ENCODE measurements at places on chromosomes 5 and 9. TPM values are rescaled to one million over a fixed set of nuclear protein-coding genes. Genes with fewer than 3 reads are reported as not detected.
A peak's percentile ranks its signal among the peaks of the same experiment; 100 is the strongest.

- DNase-seq: no peak
- H3K27ac ChIP-seq: no peak overlapping the region
- no peaks in the 10 kb centered on the region for H3K27me3 ChIP-seq
- peaks cover 26% of the 10 kb centered on the region for H3K36me3 ChIP-seq
- no peak overlapping the region for H3K4me3 ChIP-seq
Observed at GRCh38 chr5:141567513-141568117, 51.2 kb downstream of the DIAPH1 start.

Gene FAM221B
- polyA plus RNA-seq: not detected

GRCh38 chr9:83454076-83454475 lies 84.1 kb downstream of the FRMD3 start:
- H3K4me3 ChIP-seq: no peak overlapping the region
- no peaks in the 10 kb centered on the region for H3K4me1 ChIP-seq
- no peak overlapping the region for H3K27ac ChIP-seq
- no peak for DNase-seq
- H3K36me3 ChIP-seq: no peaks in the 10 kb centered on the region
- H3K27me3 ChIP-seq: no peaks in the 10 kb centered on the region

DNA sequence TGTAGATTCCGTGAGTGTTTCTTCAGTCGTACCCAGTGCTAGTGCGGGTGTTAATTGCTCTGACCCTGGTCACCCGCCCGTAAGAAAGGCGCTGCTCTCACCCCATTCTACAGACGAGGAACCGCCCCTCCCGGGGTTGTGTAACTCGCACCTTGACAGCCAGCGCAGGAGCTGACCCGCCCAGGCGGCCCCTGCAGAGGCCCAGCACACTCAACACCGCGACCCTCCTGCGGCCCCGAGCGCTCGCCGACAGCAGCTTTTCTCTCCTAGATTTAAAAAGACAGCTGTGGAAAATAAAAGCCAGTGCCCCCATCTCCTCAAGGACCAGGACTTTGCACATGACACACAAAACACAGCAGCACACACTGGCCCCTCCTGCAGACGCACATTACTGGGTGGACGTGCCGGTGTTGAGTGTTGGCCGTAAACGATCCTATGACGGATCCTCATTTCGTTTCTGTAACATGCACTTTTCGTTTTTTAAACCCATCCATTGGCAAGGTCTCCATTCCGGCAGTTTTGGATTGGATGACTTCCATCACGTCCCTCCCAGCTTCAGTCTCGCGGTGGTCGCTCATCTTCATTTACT lies 22.9 kb downstream of the OR2V2 start:
- peak overlapping the region; percentile 37 for H3K4me3 ChIP-seq
- H3K4me1 ChIP-seq: peaks cover 8% of the 10 kb centered on the region
- no peaks in the 10 kb centered on the region for H3K36me3 ChIP-seq
- no peak overlapping the region for H3K27ac ChIP-seq
- no peak for DNase-seq
- H3K27me3 ChIP-seq: no peaks in the 10 kb centered on the region

DNA sequence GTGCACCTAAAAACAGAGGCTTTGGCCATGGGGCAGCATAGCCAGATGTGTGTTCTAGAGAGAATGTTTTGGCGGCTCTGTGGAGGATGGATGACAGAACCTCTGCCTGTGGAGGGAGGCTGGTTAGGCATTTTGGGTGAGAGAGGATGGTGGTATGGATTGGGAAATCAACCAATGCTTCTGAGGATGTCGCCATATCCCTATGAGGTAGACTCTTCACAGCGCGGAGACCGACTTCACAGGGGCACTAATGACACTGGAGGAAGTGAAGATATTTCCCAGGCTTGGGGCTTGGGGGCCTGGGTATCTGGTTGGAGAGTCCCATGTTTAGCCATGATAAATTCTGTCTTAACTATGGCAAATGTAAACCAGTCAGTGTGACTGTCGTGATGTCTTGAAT lies 140.6 kb upstream of the KLF4 start:
- no peak for DNase-seq
- no peaks in the 10 kb centered on the region for H3K36me3 ChIP-seq
- H3K27me3 ChIP-seq: no peaks in the 10 kb centered on the region

Gene NR2F1
- not detected for polyA plus RNA-seq

DNA sequence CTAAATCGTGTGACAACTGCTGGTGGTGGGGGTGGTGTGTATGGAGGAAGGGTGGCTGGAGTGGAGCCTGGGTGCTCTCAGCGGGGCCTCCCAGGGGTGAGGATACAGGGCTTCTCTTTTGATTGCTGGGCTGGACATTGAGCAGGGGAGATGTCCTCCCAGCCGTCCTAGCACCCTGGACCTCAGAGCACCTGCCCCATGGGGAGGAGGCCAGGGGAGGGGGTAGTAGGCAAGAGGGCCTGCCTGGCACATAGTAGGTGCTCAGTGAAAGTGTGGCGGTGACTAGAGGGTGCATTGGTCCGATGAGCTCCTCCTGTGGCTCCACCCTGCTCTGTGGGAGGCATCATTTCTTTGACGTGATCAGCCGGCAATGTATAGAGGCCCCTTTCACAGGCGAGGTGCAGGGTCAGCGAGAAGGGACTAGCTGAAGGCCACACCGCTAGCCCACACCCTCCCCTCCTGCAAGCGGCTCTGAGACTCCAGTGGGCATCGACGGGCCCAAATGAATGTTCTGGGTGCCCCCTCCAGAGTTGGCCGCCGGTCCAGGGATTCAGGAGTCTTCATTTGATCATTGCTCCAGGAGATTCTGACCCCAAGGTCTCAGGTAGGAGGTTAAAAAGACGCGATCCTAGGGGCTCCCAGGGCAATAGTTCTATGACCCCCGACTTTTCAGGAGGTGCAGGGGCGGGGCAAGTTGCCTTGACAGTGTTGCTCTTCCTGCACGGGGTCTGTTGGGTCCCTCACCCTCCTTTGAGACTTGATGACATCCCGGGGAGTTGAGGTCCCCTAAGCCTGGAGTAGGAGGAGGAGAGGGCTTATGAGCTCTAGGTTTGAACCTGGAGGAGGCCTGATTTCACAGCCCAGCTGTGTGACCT lies 255.5 kb downstream of the PBX3 start:
- no peak overlapping the region for H3K27ac ChIP-seq
- H3K4me1 ChIP-seq: no peaks in the 10 kb centered on the region
- DNase-seq: no peak
- H3K27me3 ChIP-seq: peaks cover 2% of the 10 kb centered on the region

Gene TEX48
- polyA plus RNA-seq: not detected

DNA sequence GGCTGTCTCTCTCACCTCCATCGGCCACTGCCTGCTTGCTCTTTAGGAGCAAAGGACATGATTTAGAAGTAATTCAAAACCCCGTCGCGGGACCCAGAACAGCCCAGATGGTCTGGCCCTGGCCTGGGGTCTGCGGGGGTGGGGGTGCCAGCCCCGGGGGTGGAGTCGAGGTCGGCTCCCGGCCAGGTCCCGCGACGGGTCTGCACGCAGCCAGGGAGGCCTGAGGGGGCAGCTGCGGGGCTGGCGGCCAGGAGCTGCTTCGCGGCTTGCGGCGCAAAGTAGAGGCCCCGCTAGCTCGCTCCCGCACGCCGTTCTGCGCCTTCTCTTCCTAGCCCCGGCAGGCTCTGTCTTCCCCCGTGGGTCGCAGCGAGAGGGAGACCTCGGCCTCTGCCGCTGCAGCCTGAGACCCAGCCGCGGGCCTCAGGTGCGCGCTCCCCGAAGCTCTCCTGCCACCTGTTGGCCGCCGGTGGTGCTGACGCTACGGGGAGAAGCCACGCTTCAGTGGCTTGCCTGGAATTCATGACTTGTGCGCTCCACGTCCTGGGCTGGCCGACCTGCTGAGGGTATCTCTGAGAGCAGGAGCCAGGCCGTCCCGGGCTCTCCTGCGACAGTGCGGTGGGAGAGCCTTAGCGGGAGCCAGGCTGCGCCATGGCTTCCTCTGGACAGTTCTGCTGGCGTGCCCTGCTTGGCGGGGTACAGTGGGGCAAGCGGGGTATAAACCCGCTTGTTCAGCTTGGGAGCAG lies 157.2 kb upstream of the PITX1 start:
- H3K27me3 ChIP-seq: peaks cover 24% of the 10 kb centered on the region
- H3K4me3 ChIP-seq: no peak overlapping the region
- no peaks in the 10 kb centered on the region for H3K4me1 ChIP-seq
- no peaks in the 10 kb centered on the region for H3K36me3 ChIP-seq
- DNase-seq: no peak

GRCh38 chr5:29175774-29176173 lies 2017.7 kb upstream of the CDH6 start:
- no peak for DNase-seq
- no peaks in the 10 kb centered on the region for H3K27me3 ChIP-seq
- H3K27ac ChIP-seq: no peak overlapping the region
- H3K4me1 ChIP-seq: no peaks in the 10 kb centered on the region
- H3K36me3 ChIP-seq: no peaks in the 10 kb centered on the region
- no peak overlapping the region for H3K4me3 ChIP-seq

Gene MOB3B
- polyA plus RNA-seq: 32.6 TPM

DNA sequence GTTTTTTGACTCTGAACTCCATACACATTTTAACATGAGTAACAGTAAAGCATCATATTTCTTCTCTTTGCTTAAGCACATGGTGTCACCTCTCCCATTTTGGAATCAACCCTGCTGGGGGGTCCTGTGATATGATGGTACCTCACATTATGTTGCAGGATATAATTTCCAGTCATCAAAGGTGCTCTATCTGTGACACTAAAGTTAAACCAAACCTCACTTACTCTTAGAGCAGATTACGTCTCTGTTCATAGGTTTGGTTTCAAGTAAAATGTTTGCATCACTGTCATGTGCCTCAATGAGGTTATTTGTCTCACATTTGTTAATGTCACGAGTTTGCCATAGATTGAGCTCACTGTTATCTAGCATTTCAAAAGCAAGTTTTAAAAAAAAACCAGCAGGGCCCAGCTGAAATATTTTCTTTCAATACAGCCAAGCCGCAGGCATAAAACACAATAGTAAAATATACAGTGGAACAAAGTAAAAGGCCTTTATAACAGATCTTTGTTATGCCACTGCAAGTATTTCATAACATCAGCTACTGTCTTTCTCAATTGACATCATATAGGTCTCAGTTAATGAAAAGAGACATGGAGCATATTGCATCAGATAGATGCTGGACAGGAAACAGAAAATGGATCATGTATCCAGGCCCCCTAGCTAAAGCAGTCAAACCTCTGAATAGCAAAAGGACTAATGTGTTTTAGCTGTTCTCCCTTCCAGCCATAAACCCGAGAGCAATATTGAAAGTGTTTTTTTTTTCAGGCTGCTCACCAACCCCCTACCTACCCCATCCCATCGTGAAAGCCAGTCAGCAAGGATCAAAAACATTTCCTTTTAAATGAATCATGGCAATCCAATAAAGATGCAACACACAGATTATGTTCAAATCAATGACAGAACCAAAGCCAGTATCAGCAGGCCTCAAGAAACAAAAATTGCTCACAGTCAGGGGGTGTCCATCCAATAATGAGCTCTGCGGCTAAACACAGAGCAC lies 182.1 kb upstream of the ITGA1 start:
- H3K4me1 ChIP-seq: no peaks in the 10 kb centered on the region
- H3K27ac ChIP-seq: no peak overlapping the region
- H3K27me3 ChIP-seq: no peaks in the 10 kb centered on the region

GRCh38 chr9:86470326-86470725 lies 116.1 kb upstream of the TUT7 start:
- H3K4me3 ChIP-seq: no peak overlapping the region
- no peaks in the 10 kb centered on the region for H3K36me3 ChIP-seq
- H3K27ac ChIP-seq: no peak overlapping the region

Gene BAAT
- 0.08 TPM for polyA plus RNA-seq

DNA sequence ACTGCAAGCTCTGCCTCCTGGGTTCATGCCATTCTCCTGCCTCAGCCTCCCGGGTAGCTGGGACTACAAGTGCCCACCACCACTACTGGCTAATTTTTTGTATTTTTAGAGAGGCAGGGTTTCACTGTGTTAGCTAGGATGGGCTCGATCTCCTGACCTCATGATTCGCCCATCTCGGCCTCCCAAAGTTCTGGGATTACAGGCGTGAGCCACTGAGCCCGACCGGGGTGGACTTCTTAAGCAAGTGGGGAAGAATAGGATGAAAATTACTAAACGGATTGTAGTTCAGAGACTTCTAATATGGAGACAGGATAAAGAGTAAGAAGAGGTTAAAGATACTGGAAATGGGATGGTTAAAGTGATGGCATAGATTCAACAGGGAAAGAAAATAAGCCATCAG lies 132.3 kb upstream of the IRX2 start:
- H3K4me1 ChIP-seq: no peaks in the 10 kb centered on the region
- no peak overlapping the region for H3K27ac ChIP-seq
- H3K4me3 ChIP-seq: no peak overlapping the region
- no peaks in the 10 kb centered on the region for H3K36me3 ChIP-seq
- H3K27me3 ChIP-seq: no peaks in the 10 kb centered on the region

GRCh38 chr5:150645070-150645700 lies 4.7 kb downstream of the SYNPO start:
- no peak overlapping the region for H3K4me3 ChIP-seq
- H3K27ac ChIP-seq: no peak overlapping the region
- peaks cover 48% of the 10 kb centered on the region for H3K4me1 ChIP-seq
- DNase-seq: no peak
- H3K36me3 ChIP-seq: peaks cover 2% of the 10 kb centered on the region
- H3K27me3 ChIP-seq: no peaks in the 10 kb centered on the region

- DNase-seq: no peak
- H3K4me1 ChIP-seq: no peaks in the 10 kb centered on the region
- H3K4me3 ChIP-seq: no peak overlapping the region
- H3K27me3 ChIP-seq: no peaks in the 10 kb centered on the region
Observed at GRCh38 chr5:35900972-35901695, 37.3 kb downstream of the CAPSL start.

Gene KCNV2
- polyA plus RNA-seq: not detected

DNA sequence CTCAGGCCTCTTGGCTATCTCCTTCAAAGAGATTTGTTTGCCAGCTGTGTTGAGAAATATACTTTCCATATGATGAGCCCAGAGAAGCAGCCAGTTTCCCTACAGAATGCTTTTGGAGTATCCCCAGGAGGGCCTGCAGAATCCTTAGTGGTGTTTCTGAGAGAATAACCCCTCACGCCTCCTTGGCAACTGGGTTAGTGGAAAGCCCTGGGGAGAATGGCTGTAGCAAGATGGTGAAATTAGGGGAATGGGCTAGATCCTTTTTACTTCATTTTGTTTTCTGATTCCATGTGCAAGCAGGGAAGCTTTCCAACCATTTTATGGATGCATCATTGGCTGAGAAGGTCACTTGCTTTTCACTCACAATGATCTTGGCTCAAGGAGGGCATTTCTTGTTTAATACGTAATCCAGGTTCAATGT lies 364.6 kb downstream of the DMRT2 start:
- H3K27me3 ChIP-seq: no peaks in the 10 kb centered on the region
- no peaks in the 10 kb centered on the region for H3K4me1 ChIP-seq
- no peak overlapping the region for H3K27ac ChIP-seq

- no peak for DNase-seq
- no peak overlapping the region for H3K4me3 ChIP-seq
- no peaks in the 10 kb centered on the region for H3K36me3 ChIP-seq
- H3K4me1 ChIP-seq: no peaks in the 10 kb centered on the region
Observed at GRCh38 chr5:37435261-37435660, 56.1 kb downstream of the WDR70 start.

Gene RRAGA
- 137 TPM for polyA plus RNA-seq
